ENCODE measurements at places on chromosomes 16 and 17.

- DNase-seq, result no peak
These were observed 10.3 kb downstream of the KRABD2 start for GRCh38 chr17:8366231-8366630.

- no peak for DNase-seq
These were observed 10.9 kb upstream of the ZFHX3 start for GRCh38 chr16:73058616-73059409.

DNA sequence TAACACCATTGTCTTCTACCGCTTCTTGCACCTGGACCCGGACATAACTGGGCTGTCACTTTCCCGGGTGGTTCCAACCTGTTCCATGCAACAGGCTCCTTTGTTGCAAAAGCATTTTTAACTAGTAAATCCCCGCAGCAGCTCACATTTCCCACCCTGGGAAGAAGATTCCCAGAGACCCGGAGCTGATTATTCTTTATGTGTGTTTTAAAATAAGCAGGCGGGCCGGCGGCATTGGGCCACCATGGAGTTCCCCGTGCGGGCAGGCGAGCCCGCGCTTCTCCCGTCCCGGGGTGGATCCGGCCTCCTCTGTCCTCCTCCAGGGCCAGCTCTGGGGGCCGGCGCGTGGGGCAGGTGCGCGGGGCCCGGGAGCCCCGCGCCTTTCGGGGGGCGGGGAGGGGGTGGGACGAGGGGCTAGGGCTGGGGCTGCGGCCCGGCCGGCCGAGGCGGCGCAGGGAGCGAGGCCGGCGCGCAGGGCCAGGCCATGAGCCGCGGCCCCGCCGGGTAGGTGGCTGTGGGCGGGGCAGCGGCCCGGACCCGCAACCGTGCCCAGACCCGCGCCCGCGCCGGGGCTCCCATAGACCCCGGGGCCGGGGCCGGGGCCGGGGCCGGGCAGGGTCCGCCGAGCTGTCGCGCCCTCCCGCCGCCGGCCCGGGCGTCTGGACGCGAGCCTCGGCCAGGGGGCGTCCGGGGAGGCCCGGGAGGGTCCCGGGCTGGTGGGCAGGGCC is 1.7 kb downstream of the CRAMP1 start:
- DNase-seq, result no peak

GRCh38 chr17:34654276-34654880 is 75.0 kb downstream of the TMEM132E start:
- no peak for DNase-seq

DNA sequence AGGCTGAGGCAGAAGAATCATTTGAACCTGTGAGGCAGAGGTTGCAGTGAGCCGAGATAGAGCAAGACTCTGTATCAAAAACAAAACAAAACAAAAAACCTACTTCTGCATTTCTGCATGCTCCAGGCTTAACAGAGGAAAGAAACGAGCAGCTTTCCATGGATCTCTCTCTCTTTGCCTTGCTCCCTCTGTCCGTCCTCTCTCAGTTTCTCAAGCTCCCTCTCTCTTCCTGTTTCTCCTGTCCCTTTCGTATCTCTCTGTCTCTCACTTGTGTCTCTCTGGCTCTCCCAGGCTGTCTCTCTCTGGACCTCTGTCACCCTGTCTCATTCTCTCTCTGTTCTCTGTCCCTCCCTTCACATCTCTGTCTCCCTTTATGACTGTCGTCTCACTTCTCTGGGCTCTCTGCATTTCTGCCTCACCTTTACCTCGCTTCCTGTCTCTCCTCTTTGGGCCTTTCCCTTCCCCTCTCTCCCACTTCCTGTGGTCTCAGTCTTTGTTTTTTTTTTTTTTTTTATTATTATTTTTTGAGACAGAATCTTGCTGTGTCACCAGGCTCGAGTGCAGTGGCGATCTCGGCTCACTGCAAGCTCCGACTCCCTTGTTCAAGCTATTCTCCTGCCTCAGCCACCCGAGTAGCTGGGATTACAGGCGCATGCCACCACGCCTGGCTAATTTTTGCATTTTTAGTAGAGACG is 4.1 kb upstream of the PITPNA start:
- DNase-seq, result no peak

GRCh38 chr17:15398291-15398690 is 56.9 kb upstream of the TEKT3 start:
- no peak for DNase-seq

DNA sequence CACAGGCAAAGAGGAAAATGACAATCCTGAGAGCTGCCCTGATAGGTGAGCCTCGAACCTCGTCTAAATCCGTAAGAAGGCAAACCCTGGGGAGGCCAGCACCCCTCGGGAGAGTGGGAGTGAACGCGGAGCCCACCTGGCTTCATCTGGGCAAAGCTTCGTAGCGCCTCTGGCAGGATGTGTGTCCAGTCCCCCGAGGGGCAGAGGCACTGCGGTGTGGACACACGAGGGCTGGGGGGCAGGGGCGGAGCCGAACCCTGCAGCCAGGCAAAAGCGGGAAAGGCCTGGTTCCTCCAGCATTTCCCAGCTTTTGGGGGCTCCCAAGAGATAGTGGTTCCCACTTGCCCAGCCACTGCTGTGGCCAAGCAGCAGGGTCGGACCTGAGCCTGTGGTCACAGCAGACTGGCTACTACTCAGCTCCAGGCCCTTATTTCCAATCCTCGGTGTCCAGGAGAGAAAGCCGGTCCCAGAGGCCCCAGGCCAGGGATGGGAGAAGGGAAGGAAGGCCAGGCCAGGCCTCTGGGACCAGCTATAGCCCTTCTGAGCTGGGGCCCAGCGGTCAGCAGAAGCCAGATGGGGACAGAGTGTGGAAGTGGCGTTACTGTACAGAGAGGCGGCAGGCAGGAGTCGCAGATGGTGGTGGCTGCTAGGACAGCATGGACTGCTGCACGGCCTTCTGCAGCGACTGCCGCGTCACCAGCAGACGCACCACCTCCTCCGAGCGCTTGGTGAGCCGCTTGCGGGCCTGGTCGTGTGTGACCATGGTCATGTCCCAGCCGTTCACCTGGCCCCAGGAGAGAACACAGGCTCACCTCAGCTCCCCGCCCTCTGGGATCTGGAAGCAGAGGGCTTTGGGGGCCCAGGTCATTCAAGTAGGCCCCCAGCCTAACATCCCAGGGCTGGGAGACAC is 5.0 kb downstream of the TAX1BP3 start:
- no peak for DNase-seq

GRCh38 chr17:43309505-43310332 is 75.9 kb upstream of the RNU2-1 start:
- no peak for DNase-seq

DNA sequence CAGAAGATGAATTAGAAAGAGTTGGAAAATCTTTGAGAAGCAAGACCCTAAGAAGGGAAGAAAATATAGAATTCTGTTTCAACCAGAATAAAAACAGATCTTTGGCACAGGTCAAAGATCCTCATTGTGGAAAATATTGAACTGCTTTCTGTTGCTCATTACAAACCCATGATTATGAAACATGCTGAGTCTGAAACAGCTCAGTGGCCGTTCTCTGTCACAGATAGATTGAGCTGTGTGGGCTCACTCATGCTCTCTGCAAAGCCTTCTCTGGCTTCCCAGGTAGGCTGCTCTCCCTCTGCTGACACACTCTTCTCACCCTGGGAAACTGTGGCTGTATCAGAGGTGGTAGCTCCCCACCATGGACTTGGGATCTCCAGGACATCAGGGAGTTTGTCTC is 3.4 kb upstream of the KRT38 start:
- DNase-seq, result no peak

GRCh38 chr16:79883494-79883893 is 283.0 kb upstream of the MAF start:
- no peak for DNase-seq

DNA sequence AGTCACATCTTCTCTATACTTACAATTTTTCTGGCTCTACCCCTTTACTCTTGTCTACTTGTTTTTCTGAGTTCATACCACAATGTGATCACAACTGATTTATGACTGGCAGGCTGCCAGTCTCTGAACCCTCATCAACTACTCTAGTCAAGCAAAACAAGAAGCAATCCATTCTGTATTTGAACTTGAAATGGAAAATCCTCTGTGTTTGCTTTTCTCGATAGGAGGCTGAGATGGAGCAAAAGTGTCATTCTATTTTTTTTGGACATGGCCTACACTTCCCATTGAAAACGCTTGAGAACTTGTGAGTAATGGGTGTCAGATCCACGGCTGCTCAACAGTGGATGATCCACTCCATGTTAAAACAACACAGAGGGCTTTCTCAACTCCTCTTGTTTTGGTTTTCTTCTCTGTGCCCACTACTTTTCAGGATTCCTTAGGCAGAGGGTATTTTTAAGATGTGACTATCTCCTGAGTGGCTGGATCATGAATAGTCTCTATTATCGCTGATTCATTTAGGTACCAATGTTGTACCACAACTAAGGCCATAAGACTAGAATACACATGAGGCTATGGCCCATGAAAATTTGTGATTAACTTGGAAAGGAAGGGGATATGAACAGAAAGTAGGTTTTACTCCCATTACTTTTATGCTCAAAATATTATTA is 11.7 kb downstream of the TMEM100 start:
- no peak for DNase-seq

DNA sequence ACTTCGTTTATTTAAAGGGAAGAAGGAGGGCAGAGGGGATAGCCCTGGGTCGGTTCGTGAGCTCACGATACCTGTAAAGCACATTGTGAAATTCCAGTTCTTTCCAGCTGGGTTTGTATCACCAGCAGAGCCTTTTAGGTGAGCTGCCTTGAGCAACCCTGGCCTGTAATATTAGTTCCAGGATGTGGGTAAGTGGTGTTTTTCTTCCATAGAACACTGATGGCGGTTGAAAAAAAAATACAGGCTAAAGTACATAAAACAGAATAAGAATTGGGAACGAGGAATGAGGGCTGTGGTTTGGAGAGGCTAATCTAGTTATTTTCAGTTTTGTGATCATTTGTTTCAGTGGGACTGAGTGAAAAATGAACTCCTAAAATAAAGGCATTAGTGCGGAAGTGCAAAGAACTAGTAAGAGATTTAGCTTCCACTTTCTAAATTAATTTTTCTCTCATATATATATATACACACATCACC is 20.6 kb downstream of the HS3ST3B1 start:
- no peak for DNase-seq

GRCh38 chr17:73758245-73758644 is 114.0 kb upstream of the SDK2 start:
- no peak for DNase-seq

DNA sequence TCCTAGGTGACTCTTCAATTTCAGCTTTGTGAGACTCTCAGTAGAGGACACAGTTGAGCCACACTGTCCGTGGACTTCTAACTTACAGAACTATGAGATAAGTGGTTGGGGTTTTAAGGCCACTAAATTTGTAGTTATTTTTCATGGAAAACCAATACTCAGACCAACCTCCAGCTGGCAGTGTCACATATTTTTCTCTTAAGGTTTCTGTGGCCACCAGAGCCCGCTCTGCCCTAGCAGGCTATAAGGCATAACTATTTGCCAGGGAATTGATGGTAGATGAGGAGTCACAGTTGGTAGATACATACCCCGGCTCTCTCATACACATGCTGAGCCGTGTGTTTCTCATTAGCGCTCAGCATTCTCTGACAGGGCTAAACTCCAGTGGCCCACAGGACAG is 336.8 kb upstream of the MON1B start:
- no peak for DNase-seq

DNA sequence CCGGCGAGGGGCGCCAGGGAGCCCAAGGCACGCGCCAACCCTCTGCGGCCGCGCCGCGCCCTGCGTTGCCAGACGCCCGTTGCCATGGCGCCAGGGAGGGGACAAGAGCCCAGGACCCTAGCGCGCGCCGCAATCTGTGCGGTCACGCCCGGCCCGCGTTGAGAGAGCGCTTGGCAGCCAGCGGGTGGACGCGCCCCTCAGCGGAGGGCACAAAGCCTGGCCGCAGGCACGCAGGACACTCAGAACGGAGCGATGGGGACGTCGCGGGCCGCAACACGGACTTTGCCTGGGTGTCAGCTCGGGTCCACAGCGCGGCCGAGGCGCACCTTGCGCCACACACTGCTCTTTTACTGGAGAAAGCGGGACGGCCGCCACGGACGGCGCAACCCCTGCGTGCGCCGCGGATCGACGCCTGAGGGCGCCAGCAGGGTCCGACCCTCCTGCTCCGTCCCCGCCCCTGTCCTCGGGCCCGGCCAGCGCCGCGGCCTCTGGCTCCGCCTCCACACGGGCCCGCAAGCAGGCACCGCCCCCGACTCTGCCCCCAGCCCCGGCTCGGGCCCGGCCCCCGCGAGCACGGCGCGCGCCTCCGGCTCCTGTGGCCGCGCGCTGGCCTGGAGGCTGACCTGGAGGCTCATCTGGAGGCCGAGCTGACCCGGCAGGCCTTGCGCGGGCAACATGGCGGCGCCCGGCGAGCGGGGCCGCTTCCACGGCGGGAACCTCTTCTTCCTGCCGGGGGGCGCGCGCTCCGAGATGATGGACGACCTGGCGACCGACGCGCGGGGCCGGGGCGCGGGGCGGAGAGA is at the start of gene GFER:
GFER (plus strand) TSS at position 650 of the 803 bp plus-strand sequence; CDS start at position 676, 26 bp downstream.
- peak; percentile 81 for DNase-seq

DNA sequence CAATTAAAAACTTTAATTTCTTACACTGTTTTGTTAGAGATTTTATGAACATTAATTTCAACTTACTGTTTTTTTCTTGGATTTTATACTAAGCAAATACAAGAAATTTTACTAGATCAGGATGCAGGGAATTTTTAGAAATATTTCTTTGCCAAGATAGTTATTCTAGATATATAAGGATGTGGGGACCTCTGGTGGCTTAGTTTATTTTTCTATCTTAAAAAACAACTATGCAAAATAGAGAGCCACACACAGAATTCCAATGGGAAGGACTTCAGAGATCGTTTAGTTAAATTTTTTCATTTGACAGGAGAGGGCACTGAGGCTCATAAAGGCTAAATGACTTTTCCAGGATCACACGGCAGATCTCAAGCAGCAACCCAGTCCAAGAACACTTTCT is 23.0 kb upstream of the CAPNS2 start:
- DNase-seq, result no peak

DNA sequence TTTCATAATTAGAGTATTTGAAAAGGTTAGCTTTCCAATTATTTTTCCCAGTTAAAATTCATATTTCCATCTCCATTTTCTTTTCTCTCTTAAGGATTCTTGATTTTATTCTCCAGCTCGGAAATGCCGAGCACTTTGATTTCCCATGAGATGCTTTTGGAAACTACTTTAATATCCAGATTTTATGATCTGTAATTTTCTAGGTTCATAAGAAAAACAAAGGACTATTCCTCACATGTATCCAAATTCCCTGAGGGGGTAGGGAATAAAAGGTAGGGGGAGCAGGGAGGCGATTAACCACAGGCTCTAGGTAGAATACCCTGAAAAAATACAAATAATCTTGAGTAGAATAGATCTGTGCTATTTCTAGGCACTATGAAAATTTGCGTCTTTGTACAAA is 938 bp downstream of the RNF43 start:
- no peak for DNase-seq

GRCh38 chr17:7078711-7079110 is 1.3 kb downstream of the CLEC10A start:
- no peak for DNase-seq

DNA sequence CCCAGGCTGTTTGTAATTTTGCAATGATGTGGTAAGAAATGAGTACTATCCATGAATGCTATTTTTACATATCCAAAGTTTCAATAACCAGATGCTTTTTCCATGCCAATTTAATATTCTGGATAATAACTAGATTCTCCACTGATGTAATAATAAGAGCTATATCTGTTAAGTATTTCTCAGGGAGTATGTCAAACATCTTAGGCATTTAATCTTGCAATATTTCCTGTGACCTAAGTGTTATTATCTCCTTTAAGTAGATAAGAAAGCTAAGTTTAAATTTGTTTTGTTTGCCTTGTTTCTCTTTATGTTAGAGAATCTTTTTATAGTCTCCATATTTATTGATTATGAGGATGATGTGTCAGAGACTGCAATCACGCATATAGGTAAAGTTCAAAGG is 32.3 kb upstream of the HS3ST3A1 start:
- no peak for DNase-seq

All from GM18507 (cell line).